Ammon's horn (tissue), 1 donor: ENCODE measurements at places on chromosomes 2 and 18.

GRCh38 chr2:12847694-12848575 lies 131.2 kb downstream of the TRIB2 start:
- DNase-seq, result peak; percentile 83

DNA sequence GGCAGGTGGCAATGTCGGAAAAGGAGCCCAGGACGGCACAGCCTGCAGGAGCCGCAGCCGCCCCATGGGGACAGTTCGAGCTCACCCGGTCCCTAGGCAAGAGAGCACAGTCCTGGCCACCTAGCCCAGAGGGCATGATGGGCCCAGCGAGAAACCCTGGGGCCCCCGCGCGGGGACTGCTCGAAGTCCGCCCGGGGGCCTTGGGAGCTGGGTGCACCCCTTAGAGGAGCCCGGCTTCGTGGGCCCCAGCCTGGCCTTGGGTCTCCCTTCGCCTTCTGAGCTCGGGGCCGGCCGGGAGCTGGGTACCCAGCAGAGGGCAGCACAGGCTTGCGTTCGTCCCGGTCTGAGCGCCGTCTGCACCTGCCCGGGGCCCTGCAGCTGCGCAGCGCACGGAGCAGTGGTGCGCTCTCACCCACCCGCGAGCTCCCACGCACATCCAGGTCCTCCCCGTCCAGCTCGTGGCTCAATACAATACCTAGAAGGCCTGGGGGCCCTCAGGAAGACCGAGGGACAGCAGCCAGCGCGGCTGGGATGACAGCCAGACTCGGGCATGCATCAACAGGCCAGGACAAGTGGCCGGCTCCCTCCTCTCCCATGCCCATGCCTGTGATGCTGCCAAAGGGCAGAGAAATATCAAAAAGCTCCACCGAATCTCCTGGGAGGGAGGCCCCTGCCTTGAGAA lies 96.2 kb upstream of the ZNF532 start:
- DNase-seq, result peak; percentile 85

GRCh38 chr2:37642907-37643729 lies 28.3 kb downstream of the CDC42EP3 start:
- DNase-seq, result no peak

GRCh38 chr18:68841301-68841700 lies 43.4 kb downstream of the CCDC102B start:
- no peak for DNase-seq

DNA sequence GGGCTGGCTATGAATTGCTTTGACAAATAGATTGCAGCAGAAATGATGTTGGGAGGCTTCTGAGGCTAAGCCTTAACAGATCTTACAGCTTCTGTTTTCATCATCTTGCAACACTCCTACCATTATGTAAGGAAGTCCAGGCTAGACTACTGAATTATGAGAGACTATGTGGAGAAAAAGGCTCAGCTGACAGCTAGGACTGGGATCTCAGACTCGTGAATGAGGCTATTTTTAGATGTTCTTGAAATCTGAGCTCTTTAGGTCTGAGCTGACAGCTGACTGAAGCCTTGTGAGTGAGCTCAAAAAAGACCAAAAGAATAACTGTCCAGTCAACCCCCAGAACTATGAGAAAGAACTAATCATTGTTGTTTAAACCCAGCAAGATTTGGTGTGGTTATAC lies 70.3 kb downstream of the VWC2L start:
- DNase-seq, result peak; percentile 59

- DNase-seq, result no peak
Measured at GRCh38 chr2:126059379-126059778, 596.6 kb upstream of the GYPC start.

- no peak for DNase-seq
Measured at GRCh38 chr2:43032213-43033015, 194.0 kb downstream of the ZFP36L2 start.

- no peak for DNase-seq
Measured at GRCh38 chr2:133437492-133437891, 130.8 kb downstream of the NCKAP5 start.

GRCh38 chr2:48016225-48017019 lies 110.1 kb upstream of the FBXO11 start:
- DNase-seq, result no peak

DNA sequence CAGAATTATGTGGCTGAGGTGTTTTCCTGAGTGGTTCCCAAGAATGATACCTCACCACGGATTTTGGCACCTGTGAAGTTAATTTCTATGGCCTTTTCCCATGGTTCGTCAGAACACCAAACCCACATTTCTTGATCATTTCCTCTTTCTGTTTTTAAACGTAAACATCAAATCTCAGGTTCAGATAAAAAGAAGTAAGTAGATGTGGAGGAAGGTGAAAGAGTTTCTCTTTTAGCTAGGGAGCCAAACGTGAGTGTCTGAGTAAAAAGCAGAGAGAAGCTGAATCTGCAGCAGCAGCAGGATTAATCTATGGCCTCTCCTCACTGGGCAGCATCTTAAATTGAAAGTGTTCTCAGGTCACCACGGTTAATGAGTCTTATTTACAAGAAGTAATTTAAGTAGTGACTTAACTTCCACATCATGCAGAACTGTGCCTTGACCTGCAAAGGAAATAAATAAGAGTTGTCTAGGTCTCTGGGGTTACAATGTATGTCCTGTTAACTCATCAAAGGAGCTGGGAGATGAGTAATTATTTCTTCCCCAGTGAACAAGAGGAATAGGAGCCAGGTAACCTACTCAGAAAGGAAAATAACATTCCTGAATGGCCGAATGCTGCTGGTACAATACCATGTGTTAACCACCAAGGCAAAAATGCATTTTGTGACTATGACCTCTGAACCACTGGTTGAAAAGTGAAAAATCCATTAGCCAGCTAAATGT lies 139.6 kb upstream of the NETO1 start:
- DNase-seq, result no peak

DNA sequence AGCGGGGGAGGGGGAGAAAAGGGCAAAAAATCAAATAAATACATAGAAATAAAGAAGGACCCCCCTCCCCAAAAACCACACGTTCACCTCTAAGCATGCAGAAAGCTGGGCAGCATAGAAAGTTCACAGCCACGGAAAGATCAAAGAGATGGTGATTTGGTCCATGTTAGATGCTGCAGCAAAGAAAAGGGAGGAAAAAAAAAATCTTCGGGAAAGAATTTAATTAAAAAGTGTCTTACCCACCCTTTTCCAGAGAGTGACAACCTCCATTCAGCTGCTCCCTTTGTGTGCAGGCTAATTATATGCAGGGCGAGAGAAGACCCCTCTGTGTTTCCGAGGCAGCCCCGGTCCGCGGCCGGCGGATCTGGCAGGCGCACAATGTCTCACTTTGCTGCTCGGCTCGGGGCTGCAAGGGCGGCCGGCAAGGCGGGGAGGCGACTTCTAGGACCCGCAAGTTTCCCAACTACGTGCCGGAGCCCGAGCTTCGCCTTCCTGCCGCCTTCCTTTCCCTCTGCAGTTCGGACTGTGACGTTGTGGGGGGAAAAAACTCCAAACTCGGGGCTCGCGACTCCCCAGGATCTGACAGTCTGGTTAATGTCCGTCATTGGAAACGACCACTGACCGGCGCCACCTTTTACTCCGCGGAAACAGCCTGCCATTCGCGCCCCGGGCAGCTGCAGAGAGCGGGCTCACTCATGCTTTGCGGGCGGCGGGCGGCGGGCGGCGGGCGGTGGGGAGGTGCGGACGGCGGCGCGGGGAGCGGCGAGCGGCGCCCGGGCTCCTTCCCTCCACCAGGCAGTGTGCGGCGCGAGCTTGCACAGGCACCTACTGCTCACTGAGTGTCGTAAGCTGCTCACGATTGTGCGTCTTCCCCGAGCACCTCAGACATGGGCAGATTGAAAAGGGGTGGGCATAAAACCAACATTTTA lies at the start of gene LRRTM1:
TSS of gene LRRTM1 (minus strand) at position 844 of the 929 bp plus-strand sequence. CDS start 933 bp downstream, outside the sequence.
- peak; percentile 78 for DNase-seq

GRCh38 chr2:37618326-37618725 lies 53.1 kb downstream of the CDC42EP3 start:
- DNase-seq, result no peak
